NCI-H1436 treated with DMSO at 0.1 percent for 48 hours (cell line): ENCODE measurements at places on chromosomes 16 and 17.

GRCh38 chr16:22007159-22007508 lies 777 bp upstream of the MOSMO start:
- DNase-seq: no peak

DNA sequence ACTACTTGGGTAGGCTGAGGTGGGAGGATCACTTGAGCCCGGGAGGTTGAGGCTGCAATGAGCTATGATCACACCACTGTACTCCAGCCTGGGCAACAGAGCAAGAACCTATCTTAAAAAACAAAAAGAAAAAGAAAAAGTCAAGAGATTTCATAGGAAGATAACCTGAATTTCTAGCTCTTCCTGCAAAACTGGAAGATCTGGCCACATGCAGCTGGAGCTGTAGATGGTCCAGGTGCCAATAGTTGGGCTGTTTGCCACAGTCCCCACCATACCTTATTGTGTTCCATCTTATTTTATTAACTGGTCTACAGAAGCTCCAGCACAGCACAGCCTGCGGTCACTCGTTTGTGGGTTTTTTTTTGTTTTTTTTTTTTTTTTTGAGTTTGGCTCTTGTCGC lies 15.0 kb downstream of the ATP2A1 start:
- DNase-seq: no peak

DNA sequence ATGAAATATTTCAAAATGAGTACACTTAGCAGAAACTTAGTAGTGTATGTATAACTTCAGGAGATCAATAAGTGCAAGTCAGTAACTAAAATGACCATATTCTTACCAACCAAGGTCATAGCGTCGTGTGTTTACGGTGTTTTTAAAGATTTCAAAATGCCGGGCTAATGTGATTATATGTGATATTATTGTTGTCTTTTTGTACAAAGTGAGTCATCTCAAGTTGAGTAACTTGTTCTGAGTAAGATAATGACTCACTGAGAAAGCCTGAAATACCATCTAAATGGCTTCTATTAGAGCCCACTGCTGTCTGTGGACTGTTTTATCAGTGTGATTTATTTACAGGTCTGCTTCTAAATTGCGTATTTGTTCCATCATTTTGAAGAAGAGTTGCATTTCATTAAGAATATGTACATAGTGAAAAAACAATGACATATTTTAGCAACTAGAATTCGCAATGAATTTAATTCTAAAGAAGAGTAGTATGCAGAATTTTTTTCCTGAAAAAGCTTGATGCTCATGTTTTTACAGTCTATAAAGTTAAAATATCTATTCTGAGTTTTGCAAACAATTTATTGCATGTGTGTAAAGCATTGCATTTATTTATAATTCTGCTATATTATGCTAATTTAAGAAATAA lies 12.7 kb downstream of the KRT12 start:
- DNase-seq: no peak

DNA sequence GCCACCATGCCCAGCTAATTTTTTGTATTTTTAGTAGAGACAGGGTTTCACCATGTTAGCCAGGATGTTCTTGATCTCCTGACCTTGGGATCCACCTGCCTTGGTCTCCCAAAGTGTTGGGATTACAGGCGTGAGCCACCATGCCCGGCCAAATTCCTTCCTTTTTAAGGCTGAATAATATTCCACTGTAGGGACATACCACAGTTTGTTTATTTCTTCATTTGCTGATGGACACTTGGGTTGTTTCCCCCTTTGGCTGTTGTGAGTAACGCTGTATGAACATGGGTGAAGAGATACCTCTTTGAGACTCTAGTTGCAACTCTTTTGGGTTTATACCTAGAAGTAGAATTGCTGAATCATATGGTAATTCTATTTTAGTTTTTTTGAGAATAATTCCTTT lies 13.1 kb upstream of the MGAT5B start:
- DNase-seq: no peak

- no peak for DNase-seq
These were observed 1.2 kb downstream of the NGFR start for GRCh38 chr17:49496183-49496866.

DNA sequence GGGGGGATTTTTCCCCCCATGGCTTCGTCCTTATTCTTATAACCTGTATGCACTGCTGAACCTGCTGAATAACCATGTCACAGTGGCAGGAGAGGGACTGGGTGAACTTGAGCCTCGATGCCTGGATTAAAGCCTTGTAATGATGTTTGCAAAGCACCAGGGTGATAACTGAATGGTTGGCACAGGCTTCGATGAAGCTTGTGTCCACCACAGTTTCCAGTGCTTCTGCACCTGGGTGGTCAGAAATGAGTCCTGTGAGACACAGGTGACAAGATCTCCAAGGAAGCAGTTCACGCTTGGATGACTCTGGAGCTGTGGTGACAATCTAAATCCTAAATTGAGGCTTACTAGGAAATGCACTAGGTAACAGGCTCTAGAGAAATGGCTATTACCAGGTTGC lies 729.3 kb downstream of the MAF start:
- DNase-seq: no peak

- no peak for DNase-seq
These were observed 36.7 kb upstream of the ERCC4 start for GRCh38 chr16:13883276-13883675.

GRCh38 chr17:79923974-79924638 lies 84.9 kb upstream of the CBX4 start:
- no peak for DNase-seq

GRCh38 chr17:83132251-83133081 lies 53.1 kb downstream of the METRNL start:
- DNase-seq: no peak

GRCh38 chr17:43587647-43588046 lies 41.5 kb upstream of the ETV4 start:
- DNase-seq: no peak

DNA sequence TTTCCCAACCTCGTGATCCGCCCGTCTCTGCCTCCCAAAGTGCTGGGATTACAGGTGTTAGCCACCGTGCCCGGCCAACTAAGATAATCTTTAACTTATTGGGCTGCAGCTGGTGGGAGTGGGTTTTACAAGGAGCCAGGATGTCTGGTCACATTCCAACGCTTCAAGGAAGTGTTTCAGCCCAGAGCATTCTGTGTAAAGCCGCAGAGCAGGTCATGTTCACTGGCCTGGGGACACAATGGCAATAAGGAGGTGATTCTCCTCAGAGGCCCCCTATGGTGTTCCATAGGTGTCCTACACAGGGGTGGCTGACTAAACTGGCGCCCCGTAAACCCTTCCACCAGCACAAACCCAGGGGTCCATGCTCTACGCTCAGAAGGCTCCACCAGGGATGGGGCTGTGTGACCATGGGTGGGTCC lies 1.2 kb downstream of the QPRT start:
- DNase-seq: no peak
